Bone marrow (tissue), 2 donors: ENCODE measurements at places on chromosomes 5 and 9.

GRCh38 chr5:122218778-122219177 is 89.4 kb downstream of the ZNF474 start:
- DNase-seq: no peak

GRCh38 chr5:33474004-33474403 is 33.2 kb downstream of the TARS1 start:
- DNase-seq: no peak

- no peak for DNase-seq
These were observed 592 bp downstream of the TUBB4B start for GRCh38 chr9:137241490-137242268.

GRCh38 chr5:160750938-160751657 is 100.9 kb downstream of the ATP10B start:
- DNase-seq: no peak

DNA sequence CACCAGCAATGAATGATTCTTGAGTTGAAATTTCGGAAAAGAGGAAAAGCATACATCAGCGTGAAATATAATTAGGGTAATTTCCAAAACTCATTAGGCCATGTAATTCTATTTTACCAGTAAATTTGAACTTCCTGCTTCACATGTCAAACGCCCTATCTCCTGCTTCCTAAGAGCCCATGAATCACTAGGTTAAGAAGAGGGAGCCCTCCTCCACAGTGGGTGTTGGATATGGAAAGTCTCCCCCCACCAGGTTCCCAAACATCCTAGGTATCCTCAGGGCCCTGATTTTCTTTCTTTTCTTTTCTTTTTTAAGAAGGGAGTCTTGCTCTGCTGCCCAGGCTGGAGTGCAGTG is 115.2 kb downstream of the SUSD1 start:
- no peak for DNase-seq

GRCh38 chr5:139273322-139273571 is 20.3 kb upstream of the MATR3 start:
- no peak for DNase-seq

DNA sequence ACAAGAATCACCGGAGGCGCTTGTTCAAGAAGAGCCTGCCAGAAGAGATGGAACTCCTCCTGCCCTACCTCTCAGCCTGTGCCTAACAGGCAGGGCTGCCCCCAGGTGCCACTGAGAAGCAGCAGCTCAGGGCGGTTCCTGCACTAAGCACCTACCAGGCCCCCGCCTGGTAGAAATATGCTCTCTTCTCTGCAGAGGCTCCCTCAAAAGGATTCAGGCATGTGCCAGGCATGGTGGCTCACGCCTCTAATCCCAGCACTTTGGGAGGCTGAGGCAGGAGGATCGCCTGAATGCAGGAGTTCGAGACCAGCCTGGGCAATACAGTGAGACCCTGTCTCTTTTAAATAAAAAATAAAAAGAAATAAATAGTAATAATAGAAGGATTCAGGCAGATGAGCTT is 6.0 kb downstream of the VDAC1 start:
- no peak for DNase-seq

DNA sequence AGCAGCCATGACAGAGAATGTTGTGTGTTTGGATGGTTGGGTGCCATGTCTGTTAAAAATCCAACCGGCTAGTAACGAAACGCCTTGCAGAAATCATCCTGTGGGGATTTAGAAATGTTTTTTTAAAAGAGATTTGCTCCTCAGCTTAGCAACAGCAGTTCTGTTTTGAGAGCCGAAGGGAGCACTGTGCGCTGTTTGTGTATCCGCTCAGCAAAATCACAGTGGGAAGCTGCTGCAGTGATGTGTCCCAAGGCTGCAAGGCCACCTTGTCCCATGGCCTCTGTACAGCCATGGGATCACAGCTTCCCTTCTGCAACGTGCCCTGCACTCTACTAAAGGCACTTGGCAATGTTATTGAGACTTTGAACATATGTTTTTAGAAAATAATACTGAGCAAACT is 40.9 kb downstream of the TRIO start:
- DNase-seq: no peak

DNA sequence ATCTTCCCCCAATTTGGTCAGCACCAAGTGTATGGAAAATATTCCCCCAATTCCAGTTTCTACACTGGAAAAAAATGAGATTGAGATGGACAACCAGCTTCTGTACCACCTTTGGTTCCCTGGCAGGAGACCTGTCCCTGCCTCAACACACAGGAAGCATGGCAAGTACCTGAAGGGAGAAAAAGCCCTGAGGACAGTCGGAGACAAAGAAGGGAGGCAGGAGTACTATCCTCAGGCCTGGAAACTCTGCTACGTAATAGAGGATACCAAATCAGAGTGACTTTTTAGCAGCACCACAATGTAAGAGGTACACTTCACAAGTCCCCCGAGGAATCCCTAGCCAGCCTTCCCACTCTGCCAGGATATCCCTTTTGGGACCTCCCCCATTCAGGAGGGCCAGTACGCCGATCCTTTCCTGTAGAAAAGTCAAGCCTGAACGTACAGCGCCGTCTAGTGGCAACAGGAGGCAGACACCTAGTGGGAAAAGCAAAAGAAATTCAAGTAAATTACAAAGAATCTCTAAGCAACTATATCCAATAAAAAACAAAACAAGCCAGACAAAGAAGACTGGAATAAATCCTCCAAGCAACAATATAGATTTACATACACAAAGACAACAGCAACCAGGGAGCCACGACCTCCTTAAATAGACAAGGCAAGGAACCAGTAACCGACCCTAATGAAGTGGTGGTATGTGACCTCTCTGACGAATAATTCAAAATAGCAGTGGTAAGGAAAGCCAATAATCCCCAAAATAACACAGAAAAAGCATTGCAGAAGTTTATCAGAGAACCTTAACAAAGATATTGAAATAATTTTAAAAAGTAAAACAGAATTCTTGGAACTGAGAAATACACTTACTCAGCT is 63.3 kb upstream of the SLCO6A1 start:
- no peak for DNase-seq

DNA sequence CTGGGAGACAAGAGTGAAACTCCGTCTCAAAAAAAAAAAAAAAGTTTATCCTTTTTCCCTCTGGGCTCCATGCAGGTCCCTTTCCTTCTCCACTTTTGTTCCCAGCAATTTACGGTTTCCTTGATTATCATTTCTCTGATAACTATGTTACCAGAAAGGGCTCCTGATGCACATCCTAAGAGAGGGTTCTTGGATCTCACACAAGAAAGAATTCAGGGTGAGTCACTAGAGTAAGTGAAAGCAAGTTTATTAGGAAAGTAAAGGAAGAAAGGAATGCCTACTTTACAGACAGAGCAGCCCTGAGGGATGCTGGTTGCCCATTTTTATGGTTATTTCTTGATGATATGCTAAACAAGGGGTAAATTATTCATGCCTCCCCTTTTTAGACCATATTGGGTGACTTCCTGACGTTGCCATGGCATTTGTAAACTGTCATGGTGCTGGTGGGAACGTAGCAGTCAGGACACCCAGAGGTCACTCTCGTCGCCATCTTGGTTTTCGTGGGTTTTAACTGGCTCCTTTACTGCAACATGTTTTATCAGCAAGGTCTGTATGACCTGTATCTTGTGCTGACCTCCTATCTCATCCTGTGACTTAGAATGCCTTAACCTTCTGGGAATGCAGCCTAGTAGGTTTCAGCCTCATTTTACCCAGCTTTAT is 13.5 kb upstream of the MELK start:
- no peak for DNase-seq

GRCh38 chr5:141779503-141779973 is 97.5 kb upstream of the ARAP3 start:
- no peak for DNase-seq

DNA sequence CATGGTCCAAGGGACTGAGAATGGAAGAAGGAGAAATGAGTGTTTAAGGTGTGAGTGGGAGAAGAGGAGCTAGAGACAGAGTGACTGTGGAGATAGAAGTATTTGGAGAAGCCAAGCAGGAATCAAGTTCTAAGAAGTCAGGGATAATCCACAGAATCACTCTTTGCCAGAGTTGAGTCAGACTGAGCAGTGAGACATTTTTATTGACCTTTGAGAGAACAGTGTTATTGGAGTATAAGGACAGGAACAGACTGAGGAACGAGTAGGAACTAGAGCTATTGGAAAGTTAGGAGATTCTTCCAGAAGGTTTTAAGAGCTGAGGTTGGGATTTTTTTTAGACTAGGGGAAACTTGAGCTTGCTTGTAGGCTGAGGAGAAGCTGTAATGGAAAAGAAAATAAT is 37.2 kb downstream of the RCL1 start:
- no peak for DNase-seq

- DNase-seq: no peak
These were observed 81.8 kb upstream of the NEURL1B start for GRCh38 chr5:172559004-172559932.

DNA sequence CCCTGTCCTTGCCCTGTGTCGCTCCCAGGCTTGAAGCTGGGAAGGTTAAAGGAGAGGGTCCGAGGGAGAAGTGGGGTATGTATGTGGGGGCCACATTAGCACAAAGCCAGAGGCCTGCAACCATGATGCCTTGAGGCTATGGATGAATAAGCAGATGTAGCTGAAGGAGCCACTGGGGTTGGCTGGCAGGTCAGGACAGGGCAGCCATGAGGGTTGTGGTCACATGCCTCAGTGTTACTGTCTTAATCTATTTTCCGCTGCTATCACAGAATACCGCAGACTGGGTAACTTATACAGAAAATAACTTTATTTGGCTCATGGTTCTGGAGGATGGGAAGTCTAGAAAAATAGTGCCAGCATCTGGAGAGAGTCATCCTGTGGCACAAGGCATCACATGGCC is 9.2 kb upstream of the GRHPR start:
- DNase-seq: no peak

- DNase-seq: no peak
These were observed 14.3 kb downstream of the ZBTB34 start for GRCh38 chr9:126874546-126875314.
